ENCODE measurements at places on chromosomes 1 and 21.

- no peak for DNase-seq
These were observed 183.9 kb upstream of the SGIP1 start for GRCh38 chr1:66350001-66350547.

DNA sequence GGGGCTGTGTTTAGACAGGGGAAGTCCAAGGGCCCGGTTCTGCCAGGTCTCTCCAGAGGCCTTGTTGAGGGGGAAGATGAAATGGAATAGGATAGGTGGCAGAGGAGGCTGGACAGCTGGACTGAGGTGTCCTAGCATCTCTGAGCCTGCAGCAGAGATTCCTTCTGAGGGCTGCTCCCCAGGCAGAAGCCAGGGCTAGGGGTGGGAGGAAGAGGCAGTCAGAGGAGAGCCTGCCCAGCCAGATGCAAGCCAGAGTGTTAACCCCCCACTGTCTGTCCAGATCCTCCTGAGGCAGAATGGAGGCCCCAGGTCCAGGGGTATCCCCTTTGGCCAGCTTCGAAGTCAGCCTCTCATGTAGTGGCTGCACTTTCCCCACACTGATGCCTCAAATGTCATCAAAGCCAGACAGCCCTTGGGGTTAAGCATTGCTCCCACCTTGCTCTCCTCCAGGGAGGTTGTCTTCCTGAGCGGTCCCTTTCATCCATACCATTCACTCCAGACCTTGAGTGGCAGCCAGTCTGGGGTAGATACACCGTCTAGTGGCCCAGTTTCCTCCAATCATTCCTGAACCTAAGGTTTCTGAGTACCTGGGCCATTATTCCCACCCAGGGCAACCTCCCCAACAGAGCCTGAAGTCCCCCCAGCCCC is 1.7 kb downstream of the CSF1 start:
- DNase-seq, result no peak

GRCh38 chr1:64956733-64957441 is 9.5 kb downstream of the JAK1 start:
- no peak for DNase-seq

GRCh38 chr1:246155923-246156322 is 351.2 kb downstream of the SMYD3 start:
- peak; percentile 41 for DNase-seq

DNA sequence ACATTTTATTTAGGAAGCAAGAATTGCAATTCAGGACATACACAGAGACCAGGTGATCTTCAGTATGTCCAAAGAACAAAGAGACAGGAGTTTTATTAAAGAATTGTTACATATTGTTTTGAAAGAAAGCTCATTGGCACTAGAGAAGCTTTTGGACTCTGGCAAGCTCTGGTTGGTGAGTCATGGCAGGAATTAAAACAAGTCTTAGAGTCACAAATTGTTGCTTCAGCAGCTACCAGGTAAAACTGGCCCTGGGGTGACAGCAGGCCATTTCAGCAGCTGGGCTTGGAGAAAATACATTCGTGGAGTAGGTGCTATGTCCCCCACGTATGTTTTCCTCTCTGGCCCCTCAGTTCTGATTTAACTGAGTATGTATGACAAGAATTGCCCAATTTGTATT is 58.8 kb downstream of the MAP3K21 start:
- DNase-seq, result peak; percentile 91

- DNase-seq, result no peak
These were observed 171.7 kb downstream of the PRDM16 start for GRCh38 chr1:3240524-3241235.

DNA sequence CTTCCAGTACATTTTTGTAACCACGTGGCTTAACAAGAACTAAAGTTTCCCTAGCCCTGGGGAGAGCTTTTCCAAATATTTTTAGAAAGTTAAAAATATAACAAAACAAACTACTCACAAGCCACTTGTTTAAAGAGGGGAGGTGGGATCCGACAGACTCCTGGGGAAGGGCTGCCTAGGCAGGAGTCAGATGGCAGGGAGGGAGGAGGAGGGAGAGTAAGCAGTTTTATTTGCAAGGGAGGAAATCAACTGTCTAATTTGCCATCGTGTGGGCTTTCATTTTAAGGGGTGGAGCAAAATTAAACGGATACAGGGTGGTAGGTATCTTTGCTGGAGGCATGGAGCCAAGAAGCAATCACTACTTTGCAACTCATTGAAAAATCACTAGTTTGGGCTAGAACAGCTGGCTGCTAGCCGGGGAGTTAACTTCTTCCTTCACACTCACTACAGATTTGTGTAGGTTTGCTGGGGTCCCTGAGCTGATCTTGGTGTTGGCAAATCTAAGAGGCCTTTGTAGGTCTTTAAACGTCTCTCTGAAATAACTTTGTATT is 8.8 kb downstream of the BARHL2 start:
- no peak for DNase-seq

- DNase-seq, result no peak
These were observed 158.8 kb upstream of the NFIA start for GRCh38 chr1:60923389-60924087.
